ENCODE measurements at places on chromosomes 5 and 9.

GRCh38 chr5:15290953-15291352 lies 209.0 kb upstream of the FBXL7 start:
- DNase-seq, result no peak

DNA sequence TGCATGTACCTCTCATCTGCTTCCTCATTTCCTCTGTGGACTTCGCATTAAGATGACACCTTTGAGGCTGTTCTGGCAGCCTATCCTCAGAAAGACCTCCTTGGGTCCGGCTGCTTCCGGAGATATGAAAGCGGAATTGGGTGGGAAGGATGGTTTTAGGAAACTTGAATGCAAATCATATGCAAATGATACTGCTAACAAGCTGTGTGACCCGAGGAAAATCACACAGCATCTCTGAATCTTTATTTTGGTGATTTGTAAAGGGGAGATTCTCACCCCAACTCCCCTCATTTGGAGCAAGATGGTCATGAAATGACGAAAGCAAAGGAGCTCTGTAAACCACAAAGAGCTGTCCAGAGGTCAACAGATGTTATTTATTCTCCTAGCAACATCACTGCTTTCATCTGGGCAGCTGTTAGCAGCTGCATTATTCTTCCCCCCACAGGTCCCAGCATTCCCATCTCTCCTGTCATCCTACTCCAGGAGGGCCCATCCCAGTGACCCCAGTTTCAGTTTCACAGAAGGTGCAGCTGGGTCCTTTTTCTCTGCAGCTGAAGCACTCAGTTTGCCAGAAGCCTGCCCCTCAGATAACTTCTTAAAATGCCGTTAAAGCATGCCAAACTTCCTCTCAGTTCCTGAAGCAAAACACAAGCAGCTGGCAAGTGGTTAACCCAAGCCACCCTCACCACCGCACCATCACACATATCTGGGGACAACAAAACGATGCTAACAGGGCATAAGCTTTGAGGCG lies 269.5 kb downstream of the SEC61B start:
- no peak for DNase-seq

GRCh38 chr5:148437249-148437648 lies 53.5 kb downstream of the FBXO38 start:
- DNase-seq, result no peak

DNA sequence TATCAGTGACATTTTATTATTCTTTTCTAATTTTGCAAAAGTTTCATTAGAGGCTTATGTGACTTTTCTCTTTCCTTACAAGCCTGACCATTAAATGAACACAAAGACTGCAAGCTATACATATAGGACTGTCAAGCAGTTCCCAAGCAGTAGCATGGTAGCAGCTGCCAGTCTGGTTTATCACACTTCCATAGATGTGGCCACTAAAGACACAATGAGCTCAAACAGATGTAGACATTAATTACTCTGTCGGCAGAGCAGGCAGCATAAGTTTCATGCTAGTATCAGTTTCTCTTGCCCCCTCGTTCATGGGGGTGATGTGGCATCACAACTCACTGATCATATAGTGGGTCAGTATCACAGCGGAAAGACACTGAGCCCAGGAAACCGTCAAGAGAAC lies 89.5 kb downstream of the CDH10 start:
- no peak for DNase-seq

GRCh38 chr5:115424446-115424845 lies 120.1 kb downstream of the FEM1C start:
- DNase-seq, result no peak

Measured in stimulated activated CD8-positive, alpha-beta memory T cell treated with anti-CD3 and anti-CD28 coated beads, Interleukin-4, amount 100 ng/mL, for 4 hours (primary cell).